CD4-positive, alpha-beta T cell treated with Interleukin-10 for 1 hour (primary cell): ENCODE measurements at places on chromosomes 4 and X.

GRCh38 chr4:166366012-166366411 is 493.0 kb downstream of the TLL1 start:
- DNase-seq: no peak

DNA sequence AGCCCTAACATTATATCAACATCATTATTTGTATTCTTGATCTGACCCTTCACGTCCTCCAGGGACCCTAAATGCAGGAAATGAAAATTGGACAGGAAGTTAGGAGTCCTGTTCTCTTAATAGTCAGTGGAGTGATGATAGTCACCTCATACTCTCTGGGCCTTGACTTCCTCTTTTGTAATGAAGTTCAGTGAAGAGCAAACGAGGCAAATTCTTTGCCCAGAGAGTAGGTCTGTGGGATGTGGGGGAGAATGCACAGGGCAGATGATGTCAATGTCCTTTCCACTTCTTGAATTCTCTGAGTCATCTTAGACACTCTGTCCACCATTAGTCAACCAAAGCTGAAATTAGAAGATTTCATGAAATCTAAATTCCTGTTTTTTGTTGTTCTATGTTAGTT is 17.1 kb upstream of the GPRIN3 start:
- DNase-seq: peak; percentile 9

- no peak for DNase-seq
Observed at GRCh38 chr4:5798462-5798861, 87.5 kb downstream of the EVC start.

- DNase-seq: peak; percentile 19
Observed at GRCh38 chrX:131677655-131678628, 134.1 kb downstream of the OR13H1 start.
